ENCODE measurements at places on chromosomes 2 and 18. TPM values are rescaled to one million over a fixed set of nuclear protein-coding genes. Genes with fewer than 3 reads are reported as not detected.

The PLGLB2 gene
- total RNA-seq = 7.4 TPM

The DPP4 gene
- 8.2 TPM for total RNA-seq

The KCNG3 gene
- 0.18 TPM for total RNA-seq

DNA sequence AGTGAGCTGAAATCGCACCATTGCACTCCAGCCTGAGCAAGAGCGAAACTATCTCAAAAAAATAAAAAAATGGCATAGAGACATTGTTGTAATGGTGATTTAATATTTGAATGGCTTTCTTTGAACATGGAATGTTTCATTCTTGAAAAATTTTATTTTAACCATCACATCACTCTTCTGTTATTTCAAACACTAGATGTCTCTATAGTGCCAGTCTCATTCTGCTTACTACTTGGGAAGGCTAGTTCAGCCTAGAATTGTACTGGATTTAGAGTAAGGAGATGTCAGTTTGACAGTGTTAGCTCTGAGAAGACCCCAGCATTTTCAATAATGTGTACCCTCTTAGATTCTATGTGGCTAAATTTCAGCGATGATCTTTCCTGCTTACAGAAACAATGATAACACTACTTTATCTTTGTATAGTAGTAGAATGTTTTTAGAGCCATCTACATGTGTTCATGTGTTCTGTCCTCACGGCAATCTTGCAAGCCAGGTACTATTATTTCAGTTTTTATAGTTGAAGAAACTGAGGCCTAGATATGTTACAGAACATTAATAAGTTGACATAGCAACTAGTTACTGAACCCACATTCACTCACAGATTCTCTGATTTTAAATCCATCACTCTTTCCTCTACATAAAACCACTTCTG, 142.9 kb upstream of the ZSWIM2 start:
- DNase-seq = no peak

GRCh38 chr2:241308267-241308666, 7.2 kb downstream of the HDLBP start:
- DNase-seq = no peak

DNA sequence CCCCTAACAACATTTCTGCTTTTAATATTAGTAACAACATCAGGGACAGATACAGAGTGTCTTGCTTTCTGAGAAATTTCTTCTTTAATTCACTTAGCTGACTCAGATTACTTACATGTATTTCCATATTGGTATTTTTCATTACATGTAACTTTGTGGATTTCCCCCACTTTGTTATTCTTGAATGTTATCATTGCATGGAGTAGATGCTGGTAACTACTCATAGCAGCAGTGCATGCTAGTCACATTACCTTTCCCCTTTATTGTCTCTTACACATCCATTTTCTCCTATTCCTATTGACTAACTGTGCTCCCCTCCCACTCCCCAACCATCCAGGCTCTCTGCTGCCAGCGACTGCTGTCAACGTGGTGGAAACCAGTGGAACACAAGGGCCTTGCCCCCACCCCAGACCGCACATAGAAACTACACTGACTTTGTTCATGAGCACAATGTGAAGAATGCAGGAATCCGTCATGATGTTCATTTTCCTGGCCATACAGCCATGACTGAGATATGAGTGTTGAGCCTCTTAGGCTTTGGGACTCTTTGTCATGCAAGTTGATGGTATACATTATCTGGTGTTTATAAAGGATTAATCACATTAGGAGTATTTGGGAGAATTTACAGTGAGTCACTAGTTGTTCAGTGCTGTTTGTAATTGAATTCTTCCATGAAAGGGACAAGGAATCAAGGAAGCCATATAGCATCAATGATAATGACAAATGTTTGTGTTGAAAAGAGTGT, 91.0 kb downstream of the EPB41L5 start:
- DNase-seq = no peak

DNA sequence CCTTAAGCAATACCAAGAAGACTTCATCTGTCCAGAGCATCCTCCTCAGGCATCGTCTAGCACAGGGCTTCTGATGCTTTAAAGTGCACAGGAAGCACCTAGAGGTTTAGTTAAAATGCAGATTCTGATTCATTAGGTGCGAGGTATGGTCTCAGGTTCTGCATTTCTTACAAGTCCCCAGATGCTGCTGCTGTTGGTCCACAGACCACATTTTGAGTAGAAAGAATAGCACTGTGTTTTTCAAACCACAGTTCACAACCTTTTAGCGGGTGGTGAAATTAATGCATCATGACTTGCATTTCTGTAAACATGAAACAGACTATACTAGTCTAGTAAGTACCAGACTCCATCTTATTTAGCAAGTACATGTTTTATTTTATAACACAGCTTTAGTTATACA, 134.6 kb downstream of the TMEFF2 start:
- DNase-seq = no peak

GRCh38 chr2:31578316-31578715, 2.4 kb downstream of the SRD5A2 start:
- DNase-seq = no peak

- no peak for DNase-seq
Measured at GRCh38 chr18:13264091-13265007, 45.8 kb downstream of the LDLRAD4 start.

- DNase-seq = no peak
Measured at GRCh38 chr2:196278491-196278911, 107.1 kb upstream of the STK17B start.

DNA sequence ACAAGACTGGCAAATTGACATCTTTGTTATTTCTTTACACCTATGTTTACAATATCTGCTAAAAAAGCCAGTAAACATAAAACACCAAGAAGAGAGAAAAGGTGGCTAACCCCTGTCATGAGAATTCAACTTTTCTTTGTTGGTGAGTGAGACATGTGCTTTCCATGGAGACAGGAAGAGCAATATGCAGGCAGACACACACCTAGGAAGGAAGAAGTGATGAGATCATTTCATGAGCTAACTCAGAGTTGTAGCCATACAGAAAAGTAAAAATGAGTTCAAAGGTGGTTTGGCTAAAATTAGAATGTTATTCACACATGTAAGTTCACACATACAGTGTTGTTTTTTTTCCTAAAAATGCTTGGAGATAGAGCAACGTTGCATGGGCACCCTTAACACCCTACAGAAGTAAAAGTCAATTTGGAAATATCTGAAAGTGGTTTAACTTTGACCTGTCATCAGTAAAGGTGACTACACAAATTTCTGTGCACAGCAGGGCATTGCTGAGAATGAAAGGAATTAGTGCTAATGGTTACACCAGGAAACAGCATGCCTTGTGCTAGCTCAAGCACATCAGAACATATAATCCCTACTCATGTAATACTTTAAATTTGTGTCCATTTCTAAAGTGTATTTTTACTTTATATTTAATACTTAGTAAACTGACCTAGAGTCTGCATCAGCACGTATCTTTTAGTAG, 557.6 kb downstream of the CBLN2 start:
- no peak for DNase-seq

GRCh38 chr2:233147136-233147828, 87.1 kb downstream of the INPP5D start:
- DNase-seq = no peak

DNA sequence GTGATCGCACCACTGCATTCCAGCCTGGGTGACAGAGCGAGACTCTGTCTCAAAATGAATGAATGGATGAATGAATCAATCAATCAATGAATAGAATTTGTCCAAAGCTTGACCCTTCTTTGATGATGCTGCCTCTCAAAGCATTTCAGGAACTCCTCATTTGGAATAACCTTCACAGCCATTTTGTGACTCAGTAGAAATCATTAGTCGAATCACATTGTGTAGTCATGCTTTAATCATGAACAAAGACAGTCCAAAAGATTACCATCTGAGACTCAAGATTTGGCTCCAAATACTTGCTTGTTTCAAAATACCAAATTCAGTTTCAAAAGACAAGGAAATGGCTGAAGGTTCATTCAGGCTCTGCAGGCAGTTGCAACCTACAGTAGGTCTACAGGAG, 83.1 kb downstream of the VWA3B start:
- no peak for DNase-seq

GRCh38 chr2:3613524-3613905, 18.6 kb downstream of the COLEC11 start:
- no peak for DNase-seq

Measured in mesothelial cell of epicardium (in vitro differentiated cells).